ENCODE measurements at places on chromosomes 1 and 21. TPM values are rescaled to one million over a fixed set of nuclear protein-coding genes. Genes with fewer than 3 reads are reported as not detected.

TLR5 gene
- total RNA-seq = 1.6 TPM

DNA sequence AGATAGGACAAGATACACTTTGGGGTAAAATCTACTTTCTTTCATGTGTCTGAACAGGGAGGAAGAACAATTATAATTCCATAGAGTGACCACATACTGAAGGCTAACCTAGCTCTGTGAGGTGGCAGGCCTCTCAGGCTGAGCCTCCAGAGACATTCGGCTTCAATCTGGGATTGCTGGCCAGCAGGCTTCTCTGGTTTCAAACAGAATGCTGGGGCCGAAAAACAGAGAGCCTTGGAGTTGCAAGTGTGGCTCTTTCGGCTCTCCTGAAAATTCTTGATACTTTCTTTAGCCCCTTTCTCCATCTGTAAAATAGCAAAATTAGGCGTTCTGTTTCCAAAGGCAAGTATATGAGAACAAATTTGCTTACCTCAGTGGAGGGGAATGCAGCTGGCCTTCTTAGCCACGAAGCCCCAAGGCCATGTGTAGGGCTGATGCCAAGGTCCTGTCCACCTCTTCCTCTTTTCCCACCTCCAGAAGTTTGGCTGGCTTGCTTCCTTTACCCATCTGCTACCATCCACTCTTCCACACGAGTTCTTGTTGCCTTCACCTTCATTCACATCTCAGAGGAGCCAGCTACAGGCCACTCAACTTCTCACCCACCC is 30.0 kb upstream of the UBE2U start:
- DNase-seq = no peak

DNA sequence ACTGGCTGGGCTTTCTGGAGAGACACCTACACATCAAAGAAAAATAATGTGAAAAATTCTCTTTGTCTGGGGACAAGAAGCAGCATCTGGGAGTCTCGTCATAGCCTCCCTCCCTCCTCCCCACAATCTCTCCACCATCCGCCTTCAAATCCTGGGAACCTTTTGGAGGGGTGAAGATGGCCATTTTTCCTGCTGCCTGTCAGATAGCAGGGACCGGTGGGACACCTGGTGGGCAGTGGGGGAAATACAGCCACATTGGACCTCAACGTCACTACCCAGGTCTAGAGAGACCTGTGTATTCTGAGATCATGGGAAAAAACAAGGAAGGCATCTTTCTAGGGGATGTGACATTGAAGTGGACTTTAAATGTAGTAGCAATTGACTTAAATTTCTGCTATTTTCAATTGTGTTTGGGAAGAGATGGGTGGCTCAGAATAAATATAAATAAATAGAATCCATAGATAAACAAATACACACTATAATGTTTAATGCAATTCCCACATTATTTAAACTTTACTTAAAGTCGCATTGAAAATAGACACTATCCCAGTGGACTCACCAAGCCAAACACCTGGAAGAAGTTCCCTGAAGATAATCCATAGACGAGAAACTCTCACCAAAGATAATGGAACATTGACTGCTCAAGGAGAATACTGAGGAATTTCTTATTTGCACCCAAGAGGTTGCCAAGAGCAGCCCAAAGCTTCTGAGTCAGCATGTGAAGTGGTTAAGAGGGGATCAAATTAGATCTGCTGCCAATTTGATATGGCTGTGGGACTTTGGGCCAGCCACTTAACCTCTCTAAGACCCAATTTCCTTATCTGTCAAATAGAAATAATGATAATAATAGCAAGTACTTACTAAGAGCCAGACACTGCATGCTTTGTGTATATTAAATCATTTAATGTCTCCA is 147.6 kb upstream of the CAMK1G start:
- peak; percentile 62 for DNase-seq

GRCh38 chr1:222310836-222311235 is 237.1 kb downstream of the HHIPL2 start:
- peak; percentile 26 for DNase-seq

REN gene
- not detected for total RNA-seq

ANGPTL1 gene
- 10.6 TPM for total RNA-seq

PADI4 gene
- 0.61 TPM for total RNA-seq

GRCh38 chr1:7733276-7733675 is 37.8 kb upstream of the VAMP3 start:
- no peak for DNase-seq

- DNase-seq = no peak
Measured at GRCh38 chr1:172761581-172762486, 102.9 kb downstream of the FASLG start.

DNA sequence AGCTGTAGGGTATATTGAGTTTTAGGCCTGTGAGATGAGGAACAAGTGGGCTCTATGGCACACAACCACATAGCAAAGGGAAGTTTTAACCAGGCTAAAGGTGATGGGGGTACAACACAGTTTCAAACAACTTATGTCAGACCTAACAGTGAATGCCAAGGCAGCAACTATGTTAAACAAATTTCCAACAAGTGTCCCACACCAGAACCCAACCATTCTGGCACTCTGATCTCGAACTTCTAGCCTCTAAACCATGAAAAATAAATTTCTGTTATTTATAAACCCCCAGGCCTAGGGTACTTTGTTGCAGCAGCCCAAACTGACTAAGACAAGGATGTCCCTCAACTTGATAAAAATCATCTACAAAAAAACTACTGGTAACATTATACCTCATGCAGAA is 52.3 kb upstream of the INSL5 start:
- DNase-seq = no peak

DNA sequence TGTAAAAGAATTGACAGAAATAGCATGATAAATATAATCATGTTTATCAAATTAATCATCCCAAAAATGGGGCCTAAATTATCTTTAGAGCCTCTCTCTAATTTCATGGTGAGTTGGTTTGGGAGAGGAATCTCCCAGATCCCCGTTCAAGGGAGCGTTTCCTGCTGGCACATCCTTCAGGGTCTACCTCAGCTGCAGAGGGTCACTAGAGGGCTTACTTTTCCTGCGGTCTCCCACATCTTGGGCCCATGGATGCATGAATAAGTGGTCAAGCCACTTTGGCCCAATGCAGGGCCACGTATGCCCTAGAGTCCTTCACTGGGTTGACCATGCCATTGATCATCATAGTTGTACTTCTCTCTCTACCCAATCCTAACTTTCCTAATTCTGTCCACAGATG is 164.1 kb downstream of the USP25 start:
- no peak for DNase-seq

DNA sequence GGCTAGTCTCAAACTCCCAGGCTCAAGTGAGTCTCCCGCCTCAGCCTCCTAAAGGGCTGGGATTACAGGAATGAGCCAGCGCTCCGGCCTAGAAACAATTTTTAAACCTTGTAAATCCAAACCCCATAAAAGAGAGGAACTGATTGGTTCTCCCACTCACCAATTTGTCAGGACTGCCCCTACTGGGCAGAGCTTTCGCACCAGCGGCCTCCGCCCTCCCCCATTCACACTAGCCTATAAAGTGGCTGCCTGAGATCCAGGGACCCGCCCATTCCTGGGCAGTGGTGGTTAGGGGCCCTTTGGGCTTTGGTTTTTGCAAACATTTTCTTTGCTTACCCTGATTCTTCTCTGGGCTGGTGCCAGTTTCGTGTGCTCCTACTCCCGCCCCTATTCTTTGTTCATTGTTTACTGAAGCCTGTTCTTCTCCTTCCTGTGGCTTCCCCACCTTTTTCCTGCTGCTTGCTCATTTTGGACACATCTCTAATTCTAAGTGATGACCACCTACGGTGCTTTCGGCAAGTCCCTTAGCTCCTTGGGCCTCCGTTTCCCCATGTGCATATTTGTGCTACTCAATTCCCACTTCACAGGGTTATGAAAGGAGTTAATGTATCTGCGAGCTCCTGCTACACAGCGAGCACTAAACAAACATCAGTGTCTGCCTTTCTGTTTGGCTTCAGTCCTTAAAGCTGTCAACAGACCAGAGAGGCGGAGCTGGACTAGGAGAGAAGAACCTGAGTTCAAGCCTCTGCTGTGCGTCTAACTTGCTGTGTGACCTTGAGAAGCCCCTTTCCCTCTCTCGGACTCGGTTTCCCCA is 39.8 kb upstream of the CLIC4 start:
- DNase-seq = peak; percentile 89

DNA sequence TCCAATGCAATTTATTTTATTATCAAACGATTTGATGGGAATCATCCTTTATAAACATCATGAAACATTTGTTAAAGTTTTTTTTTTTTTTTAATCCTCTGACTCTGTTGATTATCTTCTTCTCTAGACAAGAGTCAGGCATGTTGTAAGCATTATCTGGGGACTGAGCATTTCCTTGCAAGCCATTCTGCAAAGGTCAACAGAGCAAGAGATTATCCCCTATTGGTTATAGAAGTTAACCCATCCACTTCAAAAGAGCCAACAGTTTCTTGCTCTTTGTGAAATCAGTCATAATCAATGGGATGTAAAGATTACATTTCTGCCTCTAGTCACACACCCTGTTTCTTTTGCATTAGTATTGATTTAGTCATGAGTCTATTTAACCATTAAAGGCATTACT is 368.8 kb upstream of the ADGRL4 start:
- DNase-seq = no peak

DNA sequence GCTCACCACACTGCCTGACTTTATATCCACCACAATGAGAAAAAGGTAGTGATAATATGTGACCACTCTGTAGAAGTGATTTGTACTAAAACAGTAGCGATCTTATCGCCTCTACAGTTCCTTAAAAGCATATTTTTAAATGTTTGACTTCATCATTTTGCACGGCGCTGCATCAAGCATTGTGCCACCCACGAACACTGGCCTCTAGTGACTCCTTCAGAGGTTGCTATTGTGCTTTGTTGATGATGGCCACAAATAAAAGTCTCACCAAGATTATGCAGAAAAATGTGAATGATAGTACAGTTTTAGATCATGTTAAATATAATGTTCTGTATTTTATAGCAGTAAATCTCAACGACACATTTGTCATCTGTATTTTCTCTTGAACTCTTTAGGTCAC is 186.5 kb upstream of the NCAM2 start:
- no peak for DNase-seq

- no peak for DNase-seq
Measured at GRCh38 chr21:29477941-29478340, 179.2 kb downstream of the BACH1 start.

DNA sequence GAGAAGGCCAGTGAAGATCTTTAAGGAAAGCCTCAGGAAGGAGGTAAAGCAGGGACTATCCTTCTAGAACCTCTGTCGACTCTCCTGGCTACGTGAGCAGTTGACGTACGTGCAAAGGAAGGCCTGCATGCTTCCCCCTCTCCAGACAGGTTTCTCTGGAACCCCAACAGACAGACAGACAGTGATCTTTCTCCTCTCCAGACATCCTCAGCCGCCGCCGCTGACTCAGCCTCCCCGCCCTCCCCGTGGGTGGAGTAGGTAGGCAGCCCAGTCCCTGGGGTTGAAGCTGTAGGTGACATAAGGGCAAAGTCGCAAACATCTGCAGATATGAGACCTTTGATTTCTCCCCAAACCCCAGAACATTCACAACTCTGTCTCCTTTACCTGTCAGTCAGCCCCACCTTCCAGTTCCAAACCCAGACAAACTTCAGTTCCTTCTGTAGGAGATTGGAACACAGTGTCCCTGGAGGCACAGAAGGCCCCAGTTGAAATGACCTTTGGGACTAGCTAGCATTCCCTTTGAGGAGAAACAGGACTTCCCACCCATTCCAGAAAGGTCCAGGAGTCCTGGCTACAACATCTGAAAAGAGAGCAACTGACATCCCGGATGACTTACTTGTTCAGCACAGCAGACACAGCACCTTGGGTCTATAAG is 146.0 kb upstream of the JUN start:
- DNase-seq = no peak

MAP3K21 gene
- total RNA-seq = 0.16 TPM

ANKRD34A gene
- 1.3 TPM for total RNA-seq

- DNase-seq = no peak
Measured at GRCh38 chr1:109425391-109426280, 612 bp downstream of the PSMA5 start.

XKR8 gene
- 4.6 TPM for total RNA-seq

DNA sequence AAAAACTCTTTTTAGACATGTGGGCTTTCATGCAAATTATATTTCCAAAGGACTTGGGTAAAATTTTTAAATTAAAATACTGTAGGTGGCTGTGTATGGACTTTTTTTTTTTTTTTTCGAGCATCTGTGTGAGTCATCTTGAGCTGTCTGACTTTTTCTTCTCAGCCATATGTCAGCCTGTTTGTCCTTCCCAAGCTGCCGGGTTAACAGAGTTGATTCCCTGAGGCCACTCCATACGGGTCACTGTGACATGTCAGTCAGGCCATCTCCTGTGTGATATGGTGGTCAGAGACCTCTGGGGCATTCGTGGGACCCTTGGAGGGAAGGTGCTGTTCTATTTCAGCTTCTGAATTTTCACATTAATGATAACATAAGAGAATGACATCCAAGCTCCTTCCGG is 148.3 kb downstream of the KCNJ6 start:
- no peak for DNase-seq

- DNase-seq = no peak
Measured at GRCh38 chr1:65159801-65160523, 12.0 kb downstream of the AK4 start.

- no peak for DNase-seq
Measured at GRCh38 chr1:66769512-66770229, 17.4 kb downstream of the DYNLT5 start.

LCE1E gene
- not detected for total RNA-seq

DNA sequence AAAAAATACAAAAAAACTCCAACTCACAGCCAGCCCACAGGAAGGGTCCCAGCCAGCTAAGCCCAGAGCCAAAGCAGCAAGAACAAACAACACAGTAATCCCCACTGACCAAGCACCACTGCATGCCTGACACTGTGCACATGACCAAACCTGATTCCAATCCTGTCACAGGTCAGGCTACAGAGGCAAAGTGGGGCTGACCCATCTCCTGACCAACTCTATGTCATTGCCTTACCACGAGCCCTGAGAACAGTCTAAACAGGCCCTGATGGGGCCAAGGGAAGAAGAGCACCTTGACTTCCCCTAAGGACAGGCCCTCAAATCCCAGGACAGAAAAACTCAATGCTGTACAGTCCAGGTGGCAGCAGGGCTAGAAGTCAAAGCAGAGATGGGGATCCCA is 2.4 kb downstream of the LSS start:
- no peak for DNase-seq

TCHH gene
- total RNA-seq = not detected

- DNase-seq = no peak
Measured at GRCh38 chr1:43280692-43281091, 4.7 kb downstream of the C1orf210 start.

DNA sequence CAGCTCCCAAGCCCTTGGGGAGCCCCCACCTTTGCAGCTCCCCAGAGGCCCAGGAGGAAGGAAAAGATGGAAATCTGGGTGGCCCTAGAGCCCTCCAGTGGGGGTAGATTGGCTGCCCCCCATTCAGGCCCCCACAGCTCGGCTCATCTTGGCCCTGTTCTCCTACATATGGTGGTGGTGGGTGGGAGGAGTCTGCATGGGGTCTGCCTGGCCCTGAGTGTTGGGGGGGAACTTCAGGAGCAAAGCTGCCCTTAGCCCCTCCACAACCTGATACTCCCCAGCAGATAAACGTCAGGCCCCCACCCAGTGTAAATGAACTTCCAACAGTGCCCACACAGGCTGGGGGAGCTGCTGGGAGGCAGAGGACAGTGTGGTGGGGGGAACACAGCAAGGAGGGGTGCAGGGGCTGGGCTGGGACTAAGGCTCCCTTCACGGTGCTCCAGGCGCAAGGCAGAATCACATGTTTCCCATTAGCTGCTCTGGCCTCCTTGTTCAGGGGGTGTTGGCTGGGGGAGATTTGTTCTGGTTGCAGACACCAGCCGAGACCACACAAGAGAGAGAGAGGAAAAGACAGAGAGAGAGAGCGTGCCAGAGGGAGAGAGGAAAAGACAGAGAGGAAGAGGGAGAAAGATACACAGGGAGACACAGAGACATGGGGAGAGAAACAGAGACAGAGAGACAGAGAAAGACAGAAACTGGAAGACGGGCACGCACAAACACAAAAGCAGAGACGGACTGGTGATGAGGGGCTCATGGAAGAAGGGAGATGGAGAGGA is 42.6 kb downstream of the AHDC1 start:
- DNase-seq = no peak
